ENCODE measurements at places on chromosomes 11 and 22.

GRCh38 chr11:44742508-44743246 lies 15.9 kb downstream of the TSPAN18 start:
- no peak for DNase-seq

- no peak for DNase-seq
These were observed 306.4 kb downstream of the KIRREL3 start for GRCh38 chr11:126694065-126694625.

DNA sequence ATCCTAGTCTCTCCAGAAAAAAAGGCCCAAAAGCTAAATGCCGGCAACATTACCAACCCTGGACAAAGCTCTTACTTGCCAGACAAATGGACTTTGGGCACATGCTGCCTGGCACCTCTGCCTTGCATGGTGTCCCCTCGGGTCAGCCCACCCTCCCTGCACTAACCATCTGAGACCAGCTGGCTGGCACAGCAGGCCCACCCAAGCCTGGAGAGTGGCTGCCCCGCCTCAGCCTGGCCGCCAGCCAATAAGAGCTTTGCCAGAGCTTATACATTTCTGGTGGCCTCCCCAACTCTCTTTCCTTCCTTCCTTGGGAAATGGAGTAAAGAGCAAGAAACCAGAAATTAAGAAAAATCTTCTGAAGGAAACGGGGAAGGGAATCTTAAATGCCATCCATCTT lies 24.5 kb downstream of the MCHR1 start:
- no peak for DNase-seq

DNA sequence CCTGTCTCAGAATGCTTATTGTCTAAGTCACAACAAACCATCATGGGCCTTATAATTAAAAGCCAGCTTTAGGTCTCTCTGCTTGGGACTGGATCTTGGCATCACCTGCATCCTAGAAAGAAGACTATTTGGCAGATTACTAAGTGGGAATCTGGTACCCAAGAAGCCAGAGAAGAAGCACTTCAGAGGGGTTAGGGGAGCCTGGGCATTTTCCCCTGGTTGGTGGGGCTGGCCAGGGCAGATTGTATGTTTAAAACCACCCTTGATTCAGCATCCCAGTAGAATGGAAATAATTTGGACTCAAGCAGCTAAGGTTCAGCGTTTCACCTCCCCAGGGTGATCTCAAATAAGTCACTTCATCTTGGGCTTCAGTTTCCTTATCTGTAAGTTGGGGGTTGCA lies 193.7 kb downstream of the MIAT start:
- DNase-seq, result no peak

DNA sequence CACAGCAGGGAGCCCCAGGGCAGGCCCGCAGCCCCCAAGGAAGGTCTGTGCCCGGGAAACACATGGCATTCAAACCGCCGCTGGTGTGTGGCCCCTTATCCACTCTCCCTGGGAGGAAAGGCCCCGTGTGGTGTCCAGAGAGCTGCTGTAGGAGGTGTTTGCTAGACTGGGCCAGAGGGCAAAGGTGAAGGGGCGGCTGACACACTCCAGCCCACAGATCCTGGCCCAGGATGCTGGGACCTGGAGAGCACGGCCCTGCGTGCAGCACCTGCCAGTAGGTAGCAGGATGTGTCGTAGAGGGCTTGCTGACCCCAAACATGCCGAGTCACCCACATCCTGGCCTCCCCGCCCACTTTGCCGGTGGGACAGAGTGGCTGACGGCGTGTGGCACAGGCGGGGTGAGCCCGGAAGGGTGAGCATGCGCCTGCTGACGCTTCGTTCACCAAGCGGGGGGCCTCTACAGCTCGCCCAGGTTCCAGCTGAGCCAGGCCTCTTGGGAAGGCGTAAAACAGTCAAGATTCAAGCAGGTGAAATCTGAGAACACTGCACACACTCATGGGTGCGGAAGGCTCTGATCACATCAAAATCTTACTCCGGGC lies 11.0 kb downstream of the OSBPL5 start:
- no peak for DNase-seq

DNA sequence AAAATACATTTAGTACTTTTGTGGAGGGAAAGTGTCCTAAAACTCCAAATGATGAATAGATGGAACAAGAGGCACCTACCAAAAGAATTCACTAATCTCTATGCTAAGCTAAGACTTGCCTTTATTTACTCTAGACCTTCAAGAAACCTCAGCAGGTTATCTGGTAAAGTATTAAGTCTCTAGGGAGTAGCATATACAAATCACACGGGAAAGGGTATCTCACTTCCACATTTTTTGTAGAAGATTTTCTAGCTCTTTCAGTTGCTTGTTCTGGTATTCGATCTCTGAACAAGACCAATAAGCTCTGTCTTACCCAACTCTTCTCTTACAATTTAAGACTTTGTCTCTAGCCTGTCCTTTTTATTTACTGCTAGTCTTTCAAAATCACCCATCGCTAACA lies 18.1 kb upstream of the CADM1 start:
- no peak for DNase-seq

GRCh38 chr11:44915621-44916020 lies 35.1 kb downstream of the TP53I11 start:
- no peak for DNase-seq

- DNase-seq, result no peak
These were observed 994 bp downstream of the PPP6R3 start for GRCh38 chr11:68461575-68461917.

DNA sequence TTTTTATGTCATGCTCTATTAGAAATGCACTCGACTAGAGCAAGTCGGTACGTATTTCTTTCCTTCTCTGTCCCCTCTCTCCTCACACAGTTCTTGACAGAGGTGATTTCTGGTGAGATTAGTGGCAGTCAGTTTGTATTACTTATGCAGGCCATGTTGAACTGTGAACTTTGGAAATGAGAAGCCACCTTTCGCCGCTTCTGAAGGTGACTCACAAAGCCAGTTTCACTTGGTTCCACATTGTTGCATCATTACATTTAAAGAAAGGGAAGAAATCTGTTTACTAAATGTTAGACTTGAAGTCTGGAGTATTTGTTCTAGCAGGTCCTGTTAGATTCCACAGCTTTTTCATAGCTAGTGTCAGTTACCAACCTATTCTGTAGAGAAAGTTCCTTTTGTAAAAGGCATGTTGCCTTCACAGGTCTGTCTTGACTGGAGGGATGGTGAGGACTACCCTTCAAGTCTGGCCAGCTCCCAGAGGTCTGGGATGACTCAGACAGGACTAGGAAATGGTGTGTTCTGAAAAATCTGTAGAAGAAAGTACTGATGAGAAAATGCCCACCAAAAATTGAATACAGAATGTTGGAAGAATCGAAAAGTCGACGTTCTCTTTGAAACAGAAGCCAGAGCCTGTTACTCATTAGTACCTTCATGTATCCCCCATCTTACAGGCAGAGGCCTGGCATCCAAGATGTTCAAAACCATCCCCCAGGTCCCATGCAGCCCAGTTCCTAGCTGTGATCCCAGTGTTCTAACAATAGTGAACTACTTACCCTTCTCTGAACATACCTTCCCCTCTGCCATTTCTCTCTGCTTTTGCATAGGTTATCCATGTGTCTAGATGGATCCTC lies 181.4 kb downstream of the DBX1 start:
- peak; percentile 95 for DNase-seq

- DNase-seq, result peak; percentile 55
These were observed at the start of gene PRSS23 for GRCh38 chr11:86800076-86800959. TSS of gene PRSS23 (plus strand) at chr11:86800542. CDS start at chr11:86807644, 7,102 bp downstream.

GRCh38 chr11:7600205-7600775 lies 73.0 kb downstream of the CYB5R2 start:
- DNase-seq, result peak; percentile 75

DNA sequence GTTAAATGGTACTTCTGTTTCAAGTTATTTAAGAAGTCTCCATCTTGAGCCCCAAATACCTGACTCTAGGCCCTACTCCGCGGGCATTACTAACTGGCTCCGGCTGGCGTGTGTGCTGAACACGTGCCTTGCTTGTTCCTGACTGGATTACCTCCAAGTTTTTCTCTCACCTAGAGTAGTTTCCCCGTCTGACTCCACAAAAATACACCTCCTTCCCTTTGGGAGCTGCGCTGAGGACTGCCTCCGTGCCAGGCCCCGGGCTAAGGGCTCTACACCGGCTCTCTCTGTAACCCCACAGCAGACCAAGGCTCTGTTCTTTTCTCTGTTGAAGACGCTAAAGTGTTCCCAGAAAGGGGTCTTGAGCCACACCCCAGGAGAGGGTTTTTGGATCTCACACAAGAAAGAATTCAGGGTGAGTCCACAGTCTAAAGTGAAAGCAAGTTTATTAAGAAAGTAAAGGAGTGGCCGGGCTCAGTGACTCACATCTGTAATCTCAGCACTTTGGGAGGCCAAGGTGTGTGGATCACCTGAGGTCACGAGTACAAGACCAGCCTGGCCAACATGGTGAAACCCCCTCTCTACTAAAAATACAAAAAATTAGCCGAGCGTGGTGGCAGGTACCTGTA lies 61.8 kb downstream of the ANO1 start:
- no peak for DNase-seq

GRCh38 chr11:116224889-116225200 lies 547.9 kb downstream of the BUD13 start:
- no peak for DNase-seq

DNA sequence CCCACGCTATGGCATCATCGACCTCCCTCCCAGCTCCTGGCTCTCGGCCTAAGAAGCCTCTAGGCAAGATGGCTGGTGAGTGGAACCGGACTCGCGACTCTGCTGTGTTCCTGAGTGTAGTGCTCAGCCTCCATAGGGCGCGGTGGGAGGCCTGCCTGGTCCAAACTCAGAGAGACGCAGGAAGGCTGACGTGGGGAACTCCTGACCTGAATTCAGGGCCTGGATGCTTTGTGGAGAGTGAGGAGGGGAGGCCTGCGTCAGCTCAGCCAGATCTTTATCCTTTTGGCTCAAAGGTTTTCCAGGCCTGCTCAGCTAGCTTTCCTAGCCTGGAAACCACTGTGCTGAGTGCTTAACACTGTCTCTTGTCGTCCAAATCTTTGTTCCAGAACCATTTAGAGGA lies 8.0 kb downstream of the TIRAP start:
- no peak for DNase-seq

All from fibroblast of lung (primary cell).